ENCODE measurements at places on chromosomes 5 and 9.

- DNase-seq = no peak
Measured at GRCh38 chr5:125054146-125054545, 307.7 kb upstream of the ZNF608 start.

- no peak for DNase-seq
Measured at GRCh38 chr9:105475302-105475701, 27.5 kb downstream of the FSD1L start.

DNA sequence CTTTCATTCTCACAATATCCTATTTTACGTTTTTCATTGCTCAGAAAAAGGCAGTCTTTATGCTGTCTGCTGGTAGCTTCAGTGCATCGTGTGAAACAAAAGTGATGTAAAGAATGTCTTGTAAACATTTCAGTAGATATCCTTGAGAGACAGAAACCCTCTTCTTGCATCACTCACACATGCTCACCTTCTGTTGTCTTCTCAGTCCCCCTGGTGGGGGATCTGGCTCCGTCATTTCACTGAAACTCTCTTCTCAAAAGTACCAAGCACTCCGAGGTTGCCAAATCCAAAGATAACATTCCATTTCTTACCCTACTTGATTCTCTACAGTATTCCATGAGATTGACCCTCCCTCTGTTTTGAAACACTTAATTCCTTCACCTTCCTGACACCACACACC is 46.1 kb upstream of the PCA3 start:
- DNase-seq = no peak

DNA sequence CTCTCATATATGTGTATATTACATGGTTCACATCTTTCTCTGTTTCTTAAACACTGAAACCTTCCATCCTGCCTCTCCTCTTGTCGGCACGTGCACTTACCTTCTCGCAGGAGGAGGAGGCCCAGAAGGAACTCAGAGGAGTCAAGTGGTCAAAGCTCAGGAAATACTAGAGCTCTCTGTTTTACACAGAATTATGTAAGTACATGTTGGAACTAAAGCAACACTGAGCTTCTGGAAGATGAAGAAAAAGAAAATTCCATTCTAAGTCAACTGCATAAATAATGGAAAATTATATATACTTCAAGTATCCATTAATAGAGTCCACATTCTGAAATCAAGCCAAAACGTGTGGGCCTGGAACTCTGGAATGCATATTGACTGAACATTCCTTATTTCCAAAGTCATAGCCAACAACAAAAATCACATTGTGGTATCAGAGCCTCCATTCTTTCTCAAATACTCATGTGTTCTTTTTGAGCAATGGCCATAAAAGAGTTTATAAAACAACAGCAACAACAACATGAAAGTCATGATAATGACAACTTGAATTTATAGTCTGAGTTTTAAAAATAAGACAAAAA is 121.5 kb upstream of the RAI14 start:
- no peak for DNase-seq

DNA sequence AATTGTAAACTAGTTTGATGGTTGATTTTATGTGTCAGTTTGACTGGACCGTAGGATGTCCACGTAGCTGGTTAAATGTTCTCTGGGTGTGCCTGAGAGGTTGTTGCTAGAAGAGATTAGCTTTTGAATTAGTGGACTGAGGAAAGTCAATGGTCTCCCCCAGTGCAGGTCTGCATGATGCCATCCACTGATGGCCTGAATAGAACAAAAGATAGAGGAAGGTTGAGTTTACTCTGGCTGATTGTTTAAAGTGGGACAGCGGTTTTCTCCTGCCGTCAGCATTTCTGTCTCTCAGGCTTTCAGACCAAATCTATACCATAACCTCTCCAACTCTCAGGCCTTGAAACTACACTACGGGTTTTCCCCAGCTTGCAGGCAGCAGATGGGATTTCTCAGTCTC is 899.2 kb upstream of the WWC1 start:
- DNase-seq = no peak

Measured in epithelial cell of prostate (primary cell).